ENCODE measurements at places on chromosomes 1 and 21. TPM values are rescaled to one million over a fixed set of nuclear protein-coding genes. Genes with fewer than 3 reads are reported as not detected.

PLXNA2 gene
- total RNA-seq: 185 TPM

ALPL gene
- total RNA-seq: not detected

USH2A gene
- not detected for total RNA-seq

SLC2A5 gene
- total RNA-seq: not detected

ERICH3 gene
- total RNA-seq: not detected

PPP2R5A gene
- 53.2 TPM for total RNA-seq

NTNG1 gene
- total RNA-seq: 0.13 TPM

AZIN2 gene
- total RNA-seq: 1.4 TPM

BCAR3 gene
- 54.1 TPM for total RNA-seq

Measured in thoracic aorta endothelial cell (primary cell).